Spleen (tissue), 13 donors: ENCODE measurements at places on chromosomes 6 and 20. TPM values are rescaled to one million over a fixed set of nuclear protein-coding genes. Genes with fewer than 3 reads are reported as not detected.

Gene EPPIN
- polyA plus RNA-seq, result not detected

GRCh38 chr20:50323777-50324775 is 133.4 kb downstream of the CEBPB start:
- no peaks in the 10 kb centered on the region for H3K36me3 ChIP-seq
- no peak overlapping the region for H3K27ac ChIP-seq
- peaks cover 4% of the 10 kb centered on the region for H3K4me1 ChIP-seq
- no peak for DNase-seq

- H3K4me1 ChIP-seq, result no peaks in the 10 kb centered on the region
- H3K36me3 ChIP-seq, result no peaks in the 10 kb centered on the region
- H3K27me3 ChIP-seq, result no peaks in the 10 kb centered on the region
- H3K27ac ChIP-seq, result no peak overlapping the region
Observed at GRCh38 chr20:59371431-59371830, 71.0 kb downstream of the EDN3 start.

GRCh38 chr6:154995254-154996015 is at the start of gene TIAM2:
Gene TIAM2, plus strand, starts transcription at chr6:154995315. Its CDS starts 133,909 bp downstream, at chr6:155129224.
- H3K4me1 ChIP-seq, result peaks cover 5% of the 10 kb centered on the region
- H3K27ac ChIP-seq, result no peak within 1 kb of the TSS
- H3K36me3 ChIP-seq, result no peaks in the 10 kb centered on the region
- peak within 1 kb of the TSS; percentile 28 for H3K4me3 ChIP-seq

DNA sequence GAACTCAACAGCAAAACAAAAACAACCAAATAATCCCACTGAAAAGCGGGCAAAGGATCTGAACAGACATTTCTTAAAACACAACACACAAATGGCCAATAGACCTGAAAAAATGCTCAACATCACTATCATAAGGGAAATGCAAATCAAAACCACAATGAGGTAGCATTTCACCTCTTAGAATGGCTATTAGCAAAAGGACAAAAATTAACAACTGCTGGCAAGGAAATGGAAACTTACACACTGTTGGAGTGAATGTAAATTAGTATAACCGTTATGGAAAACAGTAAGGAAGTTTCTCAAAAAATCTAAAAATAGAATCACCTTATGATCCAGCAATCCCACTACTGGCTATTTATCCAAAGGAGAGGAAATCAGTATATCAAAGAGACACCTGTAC is 20.9 kb downstream of the FAM8A1 start:
- no peak overlapping the region for H3K4me3 ChIP-seq
- no peaks in the 10 kb centered on the region for H3K27me3 ChIP-seq
- H3K4me1 ChIP-seq, result peaks cover 10% of the 10 kb centered on the region
- no peak for DNase-seq

DNA sequence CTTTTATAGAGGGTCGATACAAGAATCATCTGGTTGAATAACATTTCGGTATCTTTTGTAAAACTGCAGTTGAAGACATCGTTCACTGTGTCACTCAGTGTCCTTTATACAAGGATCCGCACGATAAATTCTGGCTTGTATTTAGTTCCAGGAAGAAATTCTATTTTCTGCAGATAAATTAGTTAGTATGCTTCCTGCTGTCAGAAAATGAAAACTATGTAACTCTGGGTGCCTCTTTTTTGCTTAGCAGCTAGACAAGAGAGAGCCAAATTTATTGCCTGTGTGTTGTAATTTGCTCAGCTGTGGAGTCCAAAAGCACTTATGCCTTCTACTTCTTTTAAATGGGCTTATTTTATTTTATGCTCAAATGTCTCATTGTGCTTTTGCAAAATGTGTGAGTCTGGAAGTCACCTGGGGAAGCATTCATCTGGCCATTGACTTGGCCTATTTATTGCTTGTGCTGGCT is 56.5 kb upstream of the KCNK16 start:
- DNase-seq, result no peak
- H3K27ac ChIP-seq, result no peak overlapping the region
- H3K36me3 ChIP-seq, result no peaks in the 10 kb centered on the region
- H3K4me3 ChIP-seq, result no peak overlapping the region
- no peaks in the 10 kb centered on the region for H3K27me3 ChIP-seq
- H3K4me1 ChIP-seq, result no peaks in the 10 kb centered on the region

Gene SIRPG
- 13.6 TPM for polyA plus RNA-seq

GRCh38 chr20:7355051-7355450 is 585.2 kb downstream of the HAO1 start:
- no peak overlapping the region for H3K27ac ChIP-seq
- no peaks in the 10 kb centered on the region for H3K27me3 ChIP-seq
- no peak for DNase-seq
- no peaks in the 10 kb centered on the region for H3K36me3 ChIP-seq

Gene HEY2
- 1.4 TPM for polyA plus RNA-seq

GRCh38 chr20:36472637-36473090 is 68.7 kb upstream of the MYL9 start:
- no peaks in the 10 kb centered on the region for H3K27me3 ChIP-seq
- peak overlapping the region; percentile 77 for H3K27ac ChIP-seq
- peak overlapping the region; percentile 1 for H3K4me3 ChIP-seq
- peak; percentile 79 for DNase-seq
- H3K4me1 ChIP-seq, result peaks cover 45% of the 10 kb centered on the region
